Fibroblast of villous mesenchyme (primary cell): ENCODE measurements at places on chromosomes 6 and 20. TPM values are rescaled to one million over a fixed set of nuclear protein-coding genes. Genes with fewer than 3 reads are reported as not detected.

DNA sequence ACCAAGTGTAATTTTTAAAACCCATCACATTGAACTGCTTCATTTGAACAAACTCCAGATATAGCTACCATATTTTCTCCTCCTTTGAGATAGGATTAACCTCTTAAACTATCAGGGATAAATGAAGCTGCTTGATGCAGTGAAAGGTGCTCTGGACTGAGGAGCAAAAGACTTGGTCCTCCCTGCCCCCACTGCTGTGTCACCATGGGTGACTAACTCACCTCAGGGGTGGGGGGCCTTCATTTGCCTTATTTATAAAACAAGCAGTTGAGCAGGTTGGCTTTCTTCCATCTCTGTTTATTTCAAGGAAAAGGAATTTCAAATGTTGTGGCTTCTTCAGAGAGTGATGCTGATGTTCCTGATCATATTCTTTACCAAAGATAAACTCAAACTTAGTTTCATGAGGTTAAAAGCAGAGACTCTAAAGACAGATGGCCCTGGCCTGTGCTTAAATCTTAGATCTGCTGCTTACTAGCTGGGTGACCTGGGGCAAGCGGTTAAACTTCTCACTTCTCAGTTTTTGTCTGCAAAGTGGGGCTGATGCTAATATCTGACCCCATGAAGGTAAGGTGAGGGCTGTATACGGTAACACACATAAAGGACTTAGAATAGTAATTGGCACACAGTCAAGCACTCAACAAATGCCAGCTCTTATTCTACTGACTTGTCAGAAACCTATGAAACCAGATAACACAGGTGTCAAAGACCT lies 50.5 kb downstream of the FHL5 start:
- DNase-seq: no peak

PDE7B gene
- total RNA-seq: 1.7 and 3.9 TPM in 2 replicates

DNA sequence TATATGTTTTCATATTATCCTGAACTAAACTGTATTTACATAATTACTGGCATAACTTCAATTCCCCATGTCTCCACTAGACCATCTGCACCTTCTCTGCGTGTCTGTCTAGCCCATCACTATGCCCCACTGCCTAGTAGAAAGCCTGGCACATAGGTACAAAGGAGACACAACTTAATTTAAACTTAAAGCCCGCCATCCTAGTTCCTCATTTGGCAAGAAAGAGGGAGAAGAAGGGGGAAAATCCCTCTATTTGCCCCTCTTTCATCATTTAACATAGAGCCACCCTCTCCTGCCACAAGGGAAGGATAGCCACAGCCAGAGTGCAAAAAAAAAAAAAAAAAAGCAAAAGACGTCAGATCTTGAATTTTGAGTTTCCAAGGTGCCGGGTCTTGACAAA lies 1.8 kb downstream of the PKIG start:
- DNase-seq: no peak

- DNase-seq: no peak
Observed at GRCh38 chr6:136404627-136405419, 115.2 kb upstream of the BCLAF1 start.

WFDC5 gene
- not detected in 2 replicates for total RNA-seq

DNA sequence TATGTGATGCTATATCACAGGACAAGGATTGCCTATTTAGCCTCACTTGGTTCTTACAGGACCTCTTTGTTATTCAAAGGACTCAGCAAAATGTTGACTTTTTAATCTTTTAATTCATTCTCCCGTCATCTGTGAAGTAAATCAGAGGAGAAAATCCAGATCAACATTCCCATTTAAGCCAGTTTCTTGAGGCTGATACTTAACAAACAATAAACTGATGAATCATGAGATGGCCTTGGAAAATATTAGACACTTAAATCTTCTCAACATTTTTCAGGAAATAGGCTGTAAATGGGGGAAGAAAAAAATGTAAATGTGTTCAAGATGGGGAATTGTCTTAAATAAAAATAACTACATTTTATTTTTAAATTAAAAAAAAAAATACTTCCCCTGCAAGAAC lies 55.9 kb upstream of the UBR2 start:
- peak; percentile 75 for DNase-seq

- DNase-seq: no peak
Observed at GRCh38 chr6:15792842-15793241, 130.0 kb upstream of the DTNBP1 start.

GRCh38 chr20:19096843-19097242 lies 115.6 kb upstream of the SLC24A3 start:
- DNase-seq: no peak

DNA sequence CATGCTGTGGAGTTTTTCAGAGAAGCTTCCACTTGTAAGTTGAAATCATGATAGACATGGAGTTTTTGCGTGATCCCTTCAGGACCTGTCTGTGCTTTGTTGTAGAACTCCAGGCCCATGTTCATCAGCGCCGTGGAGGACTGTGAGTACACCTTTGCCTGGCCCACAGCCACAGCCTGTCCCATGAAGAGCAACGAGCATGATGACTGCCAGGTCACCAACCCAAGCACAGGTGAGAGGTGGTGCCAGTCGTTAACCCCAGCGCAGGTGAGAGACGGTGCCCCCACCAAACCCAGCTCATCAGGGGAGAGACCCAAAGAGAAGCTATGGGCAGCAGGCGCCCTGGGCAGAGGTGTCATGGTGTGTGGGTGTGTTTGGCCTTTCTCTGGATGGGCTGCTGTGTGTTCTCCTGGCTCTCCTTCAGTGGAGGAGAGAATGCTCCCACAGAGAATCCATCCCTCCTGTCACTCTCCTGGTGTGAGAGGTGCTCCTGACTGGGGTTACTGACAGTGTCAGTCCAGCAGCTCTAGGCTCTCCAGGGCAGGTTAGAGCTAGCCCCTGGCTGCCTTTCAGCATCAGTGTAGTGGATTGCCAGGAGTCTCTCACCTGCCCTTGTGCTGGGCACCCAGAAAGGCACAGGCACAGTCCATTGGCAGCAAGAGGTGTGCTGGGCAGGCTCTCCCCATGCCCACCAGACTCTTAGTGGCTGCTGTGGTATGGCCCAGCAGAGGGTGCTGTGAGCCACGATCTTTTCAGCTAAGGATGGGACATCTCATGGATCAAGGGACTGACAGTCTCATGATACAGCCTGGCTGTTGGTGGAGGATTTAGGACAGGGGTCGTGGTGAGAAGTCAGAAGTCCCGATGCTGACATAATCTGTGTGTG lies 49.6 kb upstream of the SLC22A1 start:
- no peak for DNase-seq

GRCh38 chr6:46969206-46969605 lies 47.5 kb upstream of the ADGRF5 start:
- DNase-seq: no peak

MEP1A gene
- not detected in 2 replicates for total RNA-seq

MUC22 gene
- total RNA-seq: not detected in 2 replicates

DNA sequence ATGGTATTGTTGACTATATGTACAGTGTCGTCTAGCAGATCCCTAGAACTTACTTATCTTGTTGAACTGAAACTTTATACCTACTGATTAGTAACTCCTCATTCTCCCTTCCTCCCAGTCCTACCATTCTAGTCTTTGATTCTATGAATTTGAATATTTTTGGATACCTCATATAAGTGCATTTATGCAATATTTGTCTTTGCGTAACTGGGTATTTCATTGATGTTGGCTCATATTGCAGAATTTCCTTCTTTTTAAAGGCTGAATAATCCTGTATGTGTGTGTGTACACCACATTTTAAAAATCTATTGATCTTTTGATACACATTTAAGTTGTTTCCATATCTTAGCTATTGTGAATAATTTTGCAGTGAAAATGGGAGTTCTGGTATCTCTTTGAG lies 119.9 kb downstream of the SOX4 start:
- no peak for DNase-seq

PEX6 gene
- 26.4 and 41.0 TPM in 2 replicates for total RNA-seq

- DNase-seq: no peak
Observed at GRCh38 chr6:129882510-129883023, 21.5 kb upstream of the TMEM244 start.

GRCh38 chr6:148463671-148464070 lies 121.0 kb downstream of the SASH1 start:
- no peak for DNase-seq

SERPINB1 gene
- total RNA-seq: 25.9 and 32.2 TPM in 2 replicates

GRCh38 chr6:137722749-137723272 lies 144.2 kb upstream of the TNFAIP3 start:
- DNase-seq: no peak

DNA sequence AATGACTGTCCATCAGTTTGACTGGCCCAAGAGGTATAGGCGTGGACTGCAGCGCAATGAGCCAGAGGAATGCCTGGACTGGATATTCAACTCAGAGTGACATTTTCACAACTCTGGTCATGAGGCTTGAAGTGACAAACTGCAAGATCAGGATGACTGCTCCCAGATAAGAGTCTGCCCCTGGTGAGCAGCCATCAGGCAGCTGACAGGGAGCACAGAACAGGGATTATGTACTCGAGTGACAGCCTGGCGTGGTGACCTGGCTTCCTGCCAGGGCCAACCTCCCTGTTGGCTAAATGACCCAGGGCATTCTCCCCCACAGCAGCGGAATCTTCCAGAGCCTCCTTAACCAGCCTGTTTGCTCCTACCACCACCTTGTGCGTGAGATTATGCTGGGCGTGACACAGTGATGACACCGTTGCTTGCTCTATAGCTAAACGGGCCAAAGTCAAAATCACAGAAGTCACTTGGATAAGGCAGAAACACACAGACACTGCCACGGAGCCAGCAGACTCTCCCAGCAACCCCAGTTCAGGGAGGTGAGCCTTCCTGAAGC lies 209.1 kb upstream of the JARID2 start:
- no peak for DNase-seq

PPP1R14C gene
- not detected in 2 replicates for total RNA-seq
